Amniotic stem cell (primary cell): ENCODE measurements at places on chromosomes 12 and 14.

- no peak for DNase-seq
These were observed 615.1 kb downstream of the TMEM121 start for GRCh38 chr14:106141242-106142220.

DNA sequence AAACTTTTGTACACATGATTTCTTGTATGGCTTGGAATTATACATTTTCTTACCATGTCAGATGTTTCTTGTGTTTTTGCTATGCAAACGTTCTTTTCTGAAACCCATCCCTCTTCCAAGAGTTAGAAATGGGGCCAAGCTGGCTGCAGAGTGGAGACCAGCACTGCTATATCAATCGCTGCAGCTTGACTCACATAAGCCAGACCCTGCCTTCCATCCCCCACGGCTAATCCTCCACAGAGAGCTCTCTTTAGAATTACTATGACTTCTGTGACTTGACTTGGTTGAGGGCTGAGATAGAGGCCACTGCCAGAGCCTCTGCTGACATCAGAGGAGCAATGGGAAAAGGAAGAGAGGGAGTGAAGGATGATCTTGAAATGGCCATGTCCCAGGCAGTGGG is 147.9 kb downstream of the DACT1 start:
- DNase-seq = no peak

- DNase-seq = no peak
These were observed 76.6 kb upstream of the OSBPL8 start for GRCh38 chr12:76636121-76636692.

- DNase-seq = no peak
These were observed 4.6 kb downstream of the PLBD1 start for GRCh38 chr12:14563046-14563445.

DNA sequence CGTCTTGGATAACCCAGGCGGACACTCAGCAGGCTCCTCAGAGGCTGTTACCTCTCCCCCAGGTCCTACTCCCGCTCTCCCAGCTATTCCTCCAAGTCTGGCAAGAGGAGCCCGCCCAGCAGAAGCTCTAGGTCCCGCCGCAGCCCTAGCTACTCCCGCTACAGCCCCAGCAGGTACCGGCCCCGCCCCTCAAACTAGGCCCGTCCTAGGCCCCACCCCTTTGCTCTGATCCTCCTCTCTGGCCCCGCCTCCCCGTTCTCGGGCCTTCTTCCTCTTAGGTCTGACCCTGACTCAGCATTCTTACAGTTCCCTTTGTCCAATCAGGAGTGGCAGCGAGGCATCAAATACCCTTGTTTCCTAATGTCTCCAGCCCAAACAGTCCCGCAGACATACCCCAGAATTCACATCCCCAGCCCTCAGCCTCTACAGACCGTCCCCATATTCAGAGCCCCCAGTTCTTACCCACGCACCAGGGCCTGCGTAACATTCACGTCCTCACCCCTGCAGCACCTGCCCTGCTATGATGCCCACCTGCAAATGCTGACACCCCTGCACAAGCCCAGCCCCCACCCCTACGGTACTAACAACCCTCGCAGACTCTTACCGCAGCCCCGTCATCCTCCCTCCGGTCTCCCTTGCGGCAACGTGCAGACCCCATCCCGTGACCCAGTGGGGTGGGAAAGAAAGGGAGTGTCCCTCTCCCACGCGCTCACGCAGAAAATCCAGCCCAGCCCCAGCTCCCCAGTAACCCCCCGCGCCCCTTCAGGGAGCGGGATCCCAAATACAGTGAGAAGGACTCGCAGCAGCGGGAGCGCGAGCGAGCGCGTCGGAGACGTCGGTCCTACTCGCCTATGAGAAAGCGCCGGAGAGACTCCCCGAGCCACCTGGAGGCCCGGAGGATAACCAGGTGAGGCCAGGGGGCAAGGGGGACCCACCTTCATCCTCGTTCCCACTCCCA is 25.0 kb upstream of the HSPB8 start:
- no peak for DNase-seq

GRCh38 chr12:26278266-26278665 is 82.9 kb downstream of the SSPN start:
- no peak for DNase-seq

DNA sequence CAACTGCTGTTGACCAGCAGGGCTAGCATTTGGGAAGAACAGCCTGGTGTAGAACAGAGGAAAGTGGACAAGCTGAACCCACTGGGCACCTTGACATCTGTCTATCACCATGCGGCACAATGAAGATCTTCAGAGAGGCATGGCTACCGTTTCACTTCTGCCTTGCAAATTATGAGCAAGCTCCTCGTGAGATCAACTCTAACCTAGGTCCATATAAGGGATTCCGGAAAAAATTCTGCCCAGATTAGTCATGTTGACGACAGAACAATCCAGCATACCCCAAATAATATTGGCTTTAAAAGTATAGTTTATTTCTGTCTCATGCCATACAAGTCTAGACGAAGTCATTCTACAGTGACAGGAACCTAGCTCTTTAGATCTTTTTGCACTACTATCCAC is 91.6 kb upstream of the ATF7IP start:
- DNase-seq = no peak

- no peak for DNase-seq
These were observed 13.2 kb downstream of the CPNE8 start for GRCh38 chr12:38892087-38892786.

DNA sequence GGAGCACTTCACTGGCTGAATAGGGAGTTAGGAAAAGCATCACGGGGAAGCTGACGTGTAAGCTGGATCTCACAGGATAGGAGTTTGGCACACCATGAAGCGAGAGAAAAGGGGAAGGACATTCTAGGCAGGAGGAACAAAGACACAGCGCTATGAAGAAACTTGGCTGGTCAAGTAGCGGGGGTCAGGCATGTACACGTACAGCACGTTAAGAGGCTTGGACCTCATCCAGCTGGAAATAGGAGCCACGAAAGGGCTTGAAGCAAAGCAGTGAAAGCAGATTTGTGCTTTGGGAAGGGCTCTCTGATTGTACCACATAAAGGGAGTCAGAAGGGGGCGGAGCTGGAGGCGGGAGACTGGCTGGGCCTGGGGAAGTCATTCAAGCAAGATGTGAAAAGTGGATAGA is 19.6 kb upstream of the GALNT8 start:
- DNase-seq = no peak

GRCh38 chr14:50577982-50578381 is 18.0 kb downstream of the ATL1 start:
- no peak for DNase-seq

DNA sequence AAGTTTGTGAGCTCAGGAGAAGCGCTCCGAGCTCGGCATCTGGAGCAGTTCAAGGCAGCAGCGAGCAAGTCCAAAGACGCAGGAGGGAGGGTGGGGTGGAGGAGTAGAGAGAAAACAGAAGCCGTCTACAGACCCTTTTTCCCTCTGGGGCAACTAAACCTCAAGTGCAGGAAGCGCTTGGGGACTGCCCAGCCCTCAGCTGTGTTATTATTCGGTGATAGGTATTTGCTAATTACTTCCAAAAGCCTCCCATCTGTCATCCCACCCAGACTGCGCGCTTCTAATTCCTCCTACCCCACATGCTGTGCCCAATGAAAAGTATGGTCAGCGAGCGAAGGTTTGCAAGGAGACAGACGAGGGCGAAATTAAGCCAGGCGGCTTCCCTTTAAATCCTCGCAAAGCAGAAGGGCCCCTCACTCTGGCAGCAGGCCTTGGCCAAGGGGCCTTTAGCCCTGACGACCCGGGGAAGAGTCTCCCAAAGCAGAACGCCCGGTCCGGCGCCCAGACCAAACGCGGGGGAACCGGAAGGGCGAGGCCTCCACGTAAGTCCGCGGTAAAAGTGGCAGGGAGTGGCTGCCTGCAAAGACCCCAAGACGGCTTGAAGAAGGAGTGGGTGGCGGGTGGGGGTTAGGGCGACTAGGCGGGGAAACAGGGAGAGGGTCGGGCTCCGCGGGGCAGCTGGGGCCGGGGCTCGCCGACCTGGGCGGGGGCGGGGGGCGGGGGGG is 507 bp upstream of the CD9 start:
- no peak for DNase-seq
